ENCODE measurements at places on chromosomes 13 and 19. TPM values are rescaled to one million over a fixed set of nuclear protein-coding genes. Genes with fewer than 3 reads are reported as not detected.

GRCh38 chr13:109381546-109382180, 404.7 kb downstream of the IRS2 start:
- H3K36me3 ChIP-seq, result no peaks in the 10 kb centered on the region
- H3K27me3 ChIP-seq, result no peaks in the 10 kb centered on the region
- no peak overlapping the region for H3K27ac ChIP-seq
- H3K4me3 ChIP-seq, result no peak overlapping the region

- peaks cover 28% of the 10 kb centered on the region for H3K4me1 ChIP-seq
- H3K36me3 ChIP-seq, result no peaks in the 10 kb centered on the region
- no peak overlapping the region for H3K4me3 ChIP-seq
- DNase-seq, result no peak
- H3K27me3 ChIP-seq, result no peaks in the 10 kb centered on the region
- no peak overlapping the region for H3K27ac ChIP-seq
Measured at GRCh38 chr19:6236310-6237291, 43.2 kb downstream of the MLLT1 start.

DNA sequence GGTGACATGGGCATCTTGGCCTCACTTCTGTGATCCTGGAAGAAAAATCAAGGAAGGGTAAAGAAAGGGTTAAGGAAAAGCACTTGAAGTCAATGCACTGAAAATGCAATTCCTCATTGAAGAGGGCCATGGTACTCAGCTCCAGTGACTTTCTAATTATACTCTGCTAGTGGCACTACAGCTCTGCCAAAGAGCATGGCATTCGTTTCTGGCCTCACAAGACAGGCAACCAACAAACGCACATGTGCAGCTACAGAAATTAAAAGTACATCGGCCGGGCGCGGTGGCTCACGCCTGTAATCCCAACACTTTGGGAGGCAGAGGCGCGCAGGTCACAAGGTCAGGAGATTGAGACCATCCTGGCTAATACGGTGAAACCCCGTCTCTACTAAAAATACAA, 21.8 kb downstream of the SACS start:
- peaks cover 2% of the 10 kb centered on the region for H3K4me1 ChIP-seq
- no peak overlapping the region for H3K27ac ChIP-seq
- no peaks in the 10 kb centered on the region for H3K36me3 ChIP-seq
- DNase-seq, result no peak
- H3K4me3 ChIP-seq, result no peak overlapping the region

The SYNGR4 gene
- total RNA-seq, result not detected
